ENCODE measurements at places on chromosomes 6 and 20. TPM values are rescaled to one million over a fixed set of nuclear protein-coding genes. Genes with fewer than 3 reads are reported as not detected.

GRCh38 chr6:94215552-94215951 is 796.2 kb upstream of the EPHA7 start:
- no peaks in the 10 kb centered on the region for H3K4me1 ChIP-seq
- H3K27me3 ChIP-seq = no peaks in the 10 kb centered on the region
- DNase-seq = no peak
- no peak overlapping the region for H3K27ac ChIP-seq
- H3K4me3 ChIP-seq = no peak overlapping the region

SLC13A3 gene
- 0.29 TPM for polyA plus RNA-seq

GRCh38 chr6:150619275-150619674 is 19.6 kb downstream of the PLEKHG1 start:
- H3K27me3 ChIP-seq = no peaks in the 10 kb centered on the region
- no peak overlapping the region for H3K27ac ChIP-seq
- no peaks in the 10 kb centered on the region for H3K36me3 ChIP-seq
- H3K4me3 ChIP-seq = no peak overlapping the region
- peaks cover 79% of the 10 kb centered on the region for H3K4me1 ChIP-seq
- no peak for DNase-seq

HCK gene
- polyA plus RNA-seq = 3.7 TPM

- H3K27me3 ChIP-seq = no peaks in the 10 kb centered on the region
- no peaks in the 10 kb centered on the region for H3K36me3 ChIP-seq
- peak overlapping the region; percentile 90 for H3K27ac ChIP-seq
Measured at GRCh38 chr20:31670371-31671228, 32.9 kb downstream of the COX4I2 start.

GSTA1 gene
- not detected for polyA plus RNA-seq

RIMS1 gene
- polyA plus RNA-seq = not detected

CLDN20 gene
- not detected for polyA plus RNA-seq

DNA sequence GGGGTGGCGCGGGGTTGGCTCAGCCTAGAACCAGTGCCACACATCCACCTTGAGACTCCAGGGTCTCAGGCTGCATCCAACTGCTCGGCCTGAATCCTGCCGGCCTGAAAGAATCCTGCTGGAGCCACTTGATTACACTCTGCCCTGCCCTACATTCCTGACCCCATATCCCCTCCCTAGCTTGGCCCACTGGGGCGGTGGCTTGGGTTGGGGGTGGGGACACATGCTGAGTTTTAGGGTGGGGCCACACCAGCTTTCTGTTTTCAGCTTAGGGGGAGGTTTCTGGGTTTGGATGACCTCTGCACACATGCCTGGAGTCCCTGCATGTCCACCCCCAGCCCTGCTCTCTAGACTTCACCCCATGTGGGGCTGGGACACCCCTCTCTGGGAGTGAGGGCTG is 6.8 kb downstream of the ITPR3 start:
- H3K4me1 ChIP-seq = peaks cover 10% of the 10 kb centered on the region
- H3K36me3 ChIP-seq = no peaks in the 10 kb centered on the region
- H3K4me3 ChIP-seq = no peak overlapping the region
- H3K27ac ChIP-seq = no peak overlapping the region
- no peaks in the 10 kb centered on the region for H3K27me3 ChIP-seq

DNA sequence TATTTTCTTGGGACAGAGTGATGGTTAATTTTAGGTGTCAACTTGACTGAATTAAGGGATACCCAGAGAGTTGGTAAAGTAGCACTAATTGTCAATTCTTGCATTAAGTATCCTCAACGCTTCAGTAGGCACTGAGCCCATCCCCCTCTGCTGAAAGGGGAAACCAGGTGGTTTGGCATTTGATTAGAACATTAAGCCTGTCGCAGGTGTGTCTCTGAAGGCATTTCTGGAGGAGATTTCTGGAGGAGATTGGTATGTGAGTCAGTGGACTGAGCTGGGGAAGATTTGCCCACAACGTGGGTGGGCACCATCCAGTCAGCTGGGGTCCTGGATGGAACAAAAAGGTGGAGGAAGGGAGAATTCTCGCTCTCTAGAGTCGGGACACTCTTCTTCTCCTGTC is 119.8 kb downstream of the RFX6 start:
- H3K27me3 ChIP-seq = no peaks in the 10 kb centered on the region
- H3K4me3 ChIP-seq = no peak overlapping the region
- H3K27ac ChIP-seq = no peak overlapping the region
- H3K4me1 ChIP-seq = no peaks in the 10 kb centered on the region

- no peak overlapping the region for H3K4me3 ChIP-seq
- no peaks in the 10 kb centered on the region for H3K36me3 ChIP-seq
- DNase-seq = no peak
Measured at GRCh38 chr6:20038410-20039204, 173.7 kb downstream of the MBOAT1 start.

- H3K27me3 ChIP-seq = no peaks in the 10 kb centered on the region
- no peak for DNase-seq
- no peak overlapping the region for H3K4me3 ChIP-seq
- H3K27ac ChIP-seq = peak overlapping the region; percentile 38
Measured at GRCh38 chr6:46381579-46381978, 109.7 kb downstream of the RCAN2 start.

GRCh38 chr20:45157962-45158361 is 16.7 kb upstream of the PI3 start:
- no peaks in the 10 kb centered on the region for H3K36me3 ChIP-seq
- DNase-seq = no peak
- peaks cover 3% of the 10 kb centered on the region for H3K27me3 ChIP-seq
- H3K27ac ChIP-seq = no peak overlapping the region

GRCh38 chr6:100212131-100212530 is 218.1 kb upstream of the MCHR2 start:
- no peak overlapping the region for H3K27ac ChIP-seq
- no peaks in the 10 kb centered on the region for H3K27me3 ChIP-seq
- H3K4me1 ChIP-seq = no peaks in the 10 kb centered on the region
- no peak overlapping the region for H3K4me3 ChIP-seq

- H3K4me1 ChIP-seq = peaks cover 25% of the 10 kb centered on the region
- DNase-seq = peak; percentile 71
- H3K4me3 ChIP-seq = no peak overlapping the region
- no peaks in the 10 kb centered on the region for H3K36me3 ChIP-seq
Measured at GRCh38 chr6:87723170-87724078, 21.4 kb upstream of the AKIRIN2 start.

VGLL2 gene
- polyA plus RNA-seq = 0.29 TPM
